ENCODE measurements at places on chromosomes 13 and 19.
A peak's percentile ranks its signal among the peaks of the same experiment; 100 is the strongest.

DNA sequence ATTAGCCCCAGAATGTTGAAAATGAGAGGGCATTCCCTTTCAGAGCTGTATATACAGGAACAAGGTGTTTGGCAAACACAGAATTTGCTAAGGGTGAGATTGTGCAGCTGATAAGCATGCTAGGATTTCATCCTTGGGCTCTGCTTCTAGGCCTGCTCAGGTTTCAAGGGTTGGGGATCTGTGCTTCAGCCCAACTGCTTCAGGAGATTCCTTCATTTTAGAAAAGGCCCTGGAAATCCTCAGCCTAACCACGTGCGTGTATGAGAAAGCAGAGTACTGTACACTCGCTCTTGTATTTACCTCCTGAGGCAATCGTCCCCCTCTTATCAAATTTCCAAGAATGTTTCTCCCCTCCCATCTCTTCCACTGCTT is 291.6 kb upstream of the ARGLU1 start:
- DNase-seq: no peak

DNA sequence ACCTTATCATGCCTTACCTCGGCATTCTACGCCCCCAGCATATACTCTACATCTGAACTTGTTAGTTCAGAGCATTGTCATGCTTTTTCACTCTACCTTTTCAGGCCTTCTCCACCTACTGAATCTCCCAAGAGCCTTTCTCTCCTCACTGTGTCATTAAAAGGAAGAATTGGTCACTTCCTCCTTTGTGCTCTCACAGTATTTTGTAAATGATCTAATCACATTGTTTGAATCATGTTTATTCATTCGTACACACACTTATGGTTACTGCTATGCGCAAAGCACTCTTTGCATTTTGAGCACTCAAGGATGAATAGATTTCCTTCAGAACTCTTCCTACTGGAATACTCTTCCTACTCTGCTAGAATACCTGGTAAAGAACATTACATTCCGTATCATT is 15.8 kb upstream of the ELF1 start:
- no peak for DNase-seq

- peak; percentile 40 for DNase-seq
Observed at GRCh38 chr13:99961636-99962035, 9.9 kb downstream of the ZIC5 start.

DNA sequence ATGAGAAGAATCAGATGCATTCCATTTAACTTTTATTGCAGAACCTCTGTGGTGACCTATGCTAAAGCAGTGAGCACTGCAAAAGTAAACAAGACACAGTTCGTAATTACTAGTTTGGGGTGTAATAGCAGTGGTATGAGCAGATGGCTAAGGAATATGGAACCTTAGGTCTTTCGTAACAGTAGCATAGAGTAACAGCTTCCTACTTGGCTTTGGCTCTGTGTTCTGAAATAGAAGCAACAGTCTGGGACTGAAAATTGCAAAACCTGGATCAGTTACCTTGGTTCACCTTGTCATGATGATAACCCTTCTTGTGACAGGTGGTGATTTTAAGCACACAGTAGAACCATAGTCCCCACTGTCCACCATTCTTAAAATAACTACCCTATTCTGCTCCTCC is 303.4 kb downstream of the GPC6 start:
- DNase-seq: no peak

GRCh38 chr19:47661161-47661560 is 52.1 kb upstream of the EHD2 start:
- DNase-seq: no peak

DNA sequence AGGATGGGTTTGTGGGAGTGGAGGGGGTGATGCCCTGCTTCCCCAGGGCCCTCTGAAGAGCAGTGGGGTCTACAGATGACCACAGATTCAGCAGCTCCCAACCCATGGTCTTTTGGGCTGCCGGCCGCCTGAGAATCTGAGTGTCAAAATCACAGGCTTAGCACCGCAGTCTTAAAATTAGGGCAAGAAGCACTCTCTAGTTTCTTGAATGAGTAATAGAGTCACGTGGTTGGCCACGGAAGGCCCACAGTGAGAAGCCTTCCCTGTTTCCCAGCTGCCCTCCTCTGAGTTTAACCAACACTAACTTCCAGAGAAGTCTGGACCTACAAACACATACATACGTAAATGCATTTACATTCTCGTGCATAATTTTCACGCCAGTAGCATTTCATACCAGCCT is 5.2 kb downstream of the PRMT1 start:
- DNase-seq: no peak

DNA sequence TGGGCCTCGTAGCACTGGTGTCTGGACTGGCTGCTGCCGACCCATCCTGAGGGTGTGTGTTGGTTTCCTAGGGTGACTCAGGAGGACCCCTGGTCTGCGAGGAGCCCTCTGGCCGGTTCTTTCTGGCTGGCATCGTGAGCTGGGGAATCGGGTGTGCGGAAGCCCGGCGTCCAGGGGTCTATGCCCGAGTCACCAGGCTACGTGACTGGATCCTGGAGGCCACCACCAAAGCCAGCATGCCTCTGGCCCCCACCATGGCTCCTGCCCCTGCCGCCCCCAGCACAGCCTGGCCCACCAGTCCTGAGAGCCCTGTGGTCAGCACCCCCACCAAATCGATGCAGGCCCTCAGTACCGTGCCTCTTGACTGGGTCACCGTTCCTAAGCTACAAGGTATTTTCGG is 13.8 kb downstream of the TIMM13 start:
- no peak for DNase-seq

GRCh38 chr13:43567608-43568007 is 219.2 kb downstream of the ENOX1 start:
- no peak for DNase-seq

DNA sequence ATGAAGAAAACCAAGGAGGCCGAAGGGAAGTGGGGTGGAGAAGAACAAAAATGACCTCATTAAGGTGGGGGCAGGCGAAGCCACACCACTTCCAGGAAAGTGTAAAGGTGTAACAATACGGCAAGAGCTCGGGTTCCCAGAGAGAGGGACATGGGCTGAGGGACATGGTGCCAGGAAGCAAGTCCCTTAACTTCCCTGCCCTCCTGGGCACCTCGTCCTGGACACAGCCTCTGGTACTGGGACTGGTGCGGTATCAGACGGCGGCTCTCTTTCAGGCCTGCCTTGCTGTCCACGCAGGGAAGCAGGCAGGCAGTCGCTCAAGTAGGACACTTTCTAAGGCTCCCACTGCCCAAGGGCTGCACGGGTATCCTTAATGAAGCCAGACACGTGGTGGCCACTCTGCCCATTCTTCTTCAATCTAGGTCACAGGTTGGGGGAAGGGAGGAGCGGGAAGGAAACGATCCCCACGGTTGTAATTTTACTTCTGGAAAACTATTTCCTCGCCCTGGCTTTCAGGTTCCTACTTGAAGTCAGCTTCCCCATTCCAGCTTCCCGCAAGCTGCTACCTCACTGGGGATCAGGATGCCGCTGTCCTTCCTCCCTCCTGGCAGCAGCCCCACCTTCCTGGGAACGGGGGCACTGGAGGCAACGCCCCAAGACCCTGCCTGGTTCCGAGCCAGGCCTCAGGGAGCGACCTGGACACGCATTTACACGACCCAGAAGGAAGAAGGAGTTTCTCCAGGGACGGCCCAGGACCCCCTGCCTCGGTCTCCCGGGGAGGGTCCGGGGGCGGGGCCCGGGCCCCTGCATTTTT is 1.2 kb downstream of the AP3D1 start:
- DNase-seq: peak; percentile 72

DNA sequence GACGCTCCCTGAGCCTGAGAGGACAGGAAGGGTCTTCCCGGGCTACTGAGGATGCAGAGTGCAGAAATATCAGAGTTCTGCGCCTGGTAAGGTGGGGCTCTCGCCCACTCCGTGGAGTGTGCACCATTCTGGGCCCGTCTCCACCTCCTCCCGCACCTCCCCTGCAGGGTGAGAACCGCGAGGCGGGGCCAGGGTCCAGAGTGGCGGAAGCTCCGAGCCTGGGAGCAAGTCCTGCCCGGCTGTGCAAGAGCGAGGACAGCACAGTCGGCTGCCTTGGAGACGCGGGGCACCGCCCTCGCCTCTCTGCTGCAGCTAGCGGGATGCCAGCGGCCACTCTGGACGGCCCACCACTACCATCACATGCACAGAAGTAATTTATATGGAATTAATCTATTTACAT is 2304.4 kb downstream of the PCDH9 start:
- DNase-seq: no peak

GRCh38 chr19:54461210-54461609 is 2.4 kb downstream of the LENG9 start:
- no peak for DNase-seq

DNA sequence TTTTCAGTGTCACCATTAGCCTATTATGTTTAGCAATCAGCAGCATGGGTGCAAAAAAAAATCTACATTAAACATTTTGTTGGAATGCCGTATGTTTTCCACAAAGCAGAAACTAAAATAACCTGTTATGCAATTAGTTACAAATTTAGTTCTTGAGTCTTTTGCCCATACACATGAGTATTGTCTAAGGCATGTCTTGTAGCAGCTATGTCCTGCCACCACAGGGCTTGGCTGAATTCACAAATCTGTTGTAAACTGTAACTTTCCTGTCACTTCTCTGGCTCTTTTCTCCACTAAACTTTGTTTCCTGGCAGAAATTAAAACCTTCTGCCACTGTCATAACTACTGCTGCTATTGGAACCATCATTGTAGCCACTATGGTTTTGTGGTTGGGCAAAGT is 277.9 kb upstream of the SPRY2 start:
- DNase-seq: no peak

- DNase-seq: no peak
Observed at GRCh38 chr13:96963786-96964475, 30.3 kb downstream of the OXGR1 start.

GRCh38 chr19:379796-380195 is 29.2 kb downstream of the C2CD4C start:
- peak; percentile 0 for DNase-seq

DNA sequence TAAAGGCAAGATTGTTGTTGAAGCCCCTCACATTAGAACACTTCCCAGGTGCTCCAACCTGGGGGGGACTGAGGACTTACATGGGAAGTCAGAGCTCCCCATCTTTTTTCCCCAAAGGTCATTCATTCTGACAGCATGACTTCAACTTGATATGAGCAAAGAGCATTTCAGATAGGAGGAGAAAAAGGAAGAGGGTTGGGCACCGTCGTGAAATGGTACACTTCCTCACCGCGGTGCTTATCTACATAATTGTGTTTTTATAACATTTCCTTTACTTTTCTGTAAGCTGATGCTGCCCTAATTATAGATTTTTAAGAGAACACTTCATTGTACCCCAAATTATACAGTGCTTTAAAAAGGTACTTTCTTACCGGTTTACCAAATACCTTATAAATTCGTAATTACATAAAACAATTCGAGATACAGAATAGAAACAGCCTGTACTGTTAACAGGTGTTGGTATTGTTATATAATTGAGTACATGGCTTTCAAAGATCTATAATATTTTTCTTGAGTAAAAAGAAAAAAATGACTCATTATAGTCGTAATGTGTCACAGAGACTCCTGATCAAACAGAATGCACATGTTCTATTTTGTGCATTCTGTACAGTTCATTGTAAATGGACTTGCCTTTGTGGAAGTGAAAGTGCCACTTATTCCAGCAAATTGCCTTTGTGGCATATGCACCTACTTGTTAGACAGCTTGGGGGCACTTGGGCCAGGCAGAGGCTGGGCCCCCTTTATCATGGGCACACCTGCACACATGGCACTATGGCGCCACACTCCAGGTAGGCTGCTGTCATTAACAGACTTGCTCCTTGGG is 81.8 kb downstream of the GGACT start:
- no peak for DNase-seq

DNA sequence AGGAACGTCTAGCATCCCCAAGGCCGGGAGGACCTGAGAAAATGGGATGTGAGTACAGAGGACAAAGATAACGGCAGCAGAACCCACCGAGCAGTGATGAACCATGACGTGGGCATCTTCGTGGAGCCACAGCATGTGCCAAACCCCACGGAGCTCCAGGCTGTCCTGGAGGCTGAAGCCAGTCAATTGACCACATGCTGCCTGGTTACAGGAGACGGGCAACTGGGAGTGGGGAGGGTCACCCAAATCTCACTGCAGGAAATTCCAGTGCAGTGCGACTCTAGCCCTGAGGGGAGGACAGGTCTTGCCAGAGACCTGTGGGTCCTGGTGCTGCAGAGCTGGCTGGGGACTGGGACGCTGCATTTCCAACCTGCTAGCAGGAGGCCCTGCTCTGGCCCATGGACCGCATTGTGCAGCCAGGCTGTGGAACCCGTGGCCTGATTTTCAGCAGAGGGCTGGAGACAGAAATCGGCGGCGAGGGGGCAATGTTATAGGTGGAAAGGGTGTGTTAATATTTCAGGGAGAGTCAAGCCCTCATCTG is 3.2 kb upstream of the GRTP1 start:
- no peak for DNase-seq

DNA sequence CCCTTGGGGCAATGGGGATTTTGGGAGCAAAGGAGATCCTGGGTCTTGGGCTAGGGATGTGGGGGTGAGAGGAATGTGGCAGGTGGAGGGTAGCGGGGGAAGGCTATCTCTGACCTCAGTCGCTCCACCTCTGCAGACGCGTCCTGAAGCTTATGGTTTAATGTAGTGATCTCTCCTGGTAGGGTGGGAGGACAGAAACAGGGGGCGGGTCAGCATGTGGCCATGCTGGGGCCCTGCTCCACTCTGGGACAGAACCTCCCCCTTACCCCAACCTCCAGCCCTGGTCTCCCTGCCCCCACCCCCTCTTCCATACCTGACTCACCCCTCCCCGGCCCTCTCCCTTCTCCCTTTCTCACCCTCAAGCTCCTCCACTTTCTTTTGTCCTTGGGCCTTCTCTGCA is 1.4 kb downstream of the BST2 start:
- DNase-seq: no peak

- no peak for DNase-seq
Observed at GRCh38 chr13:54016542-54016941, 987.9 kb downstream of the OLFM4 start.

DNA sequence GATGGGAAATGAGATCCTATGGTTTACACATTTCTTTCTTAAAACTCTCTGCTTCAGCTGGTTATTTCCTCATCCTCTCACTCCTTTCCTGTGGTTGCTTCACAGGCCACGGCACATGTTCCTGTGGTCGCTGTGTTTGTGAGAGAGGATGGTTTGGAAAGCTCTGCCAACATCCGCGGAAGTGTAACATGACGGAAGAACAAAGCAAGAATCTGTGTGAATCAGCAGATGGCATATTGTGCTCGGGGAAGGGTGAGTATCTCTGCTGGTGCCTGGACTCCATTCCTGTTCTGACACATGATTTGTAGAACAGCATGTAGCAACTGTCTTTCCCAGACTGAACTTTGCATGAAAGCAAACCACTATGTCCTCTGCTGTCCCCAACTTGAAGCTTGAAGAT is 254.2 kb downstream of the ITGBL1 start:
- no peak for DNase-seq

Measured in retina (tissue), 1 donor.